Activated CD8-positive, alpha-beta memory T cell treated with anti-CD3 and anti-CD28 coated beads for 4 hours (primary cell): ENCODE measurements at places on chromosomes 11 and 22.
A peak's percentile ranks its signal among the peaks of the same experiment; 100 is the strongest.

GRCh38 chr11:69073469-69073868, 24.7 kb downstream of the TPCN2 start:
- no peak for DNase-seq

- no peak for DNase-seq
Observed at GRCh38 chr11:64621283-64622019, 30.4 kb downstream of the SLC22A12 start.

GRCh38 chr11:45771193-45771565, 33.8 kb upstream of the SLC35C1 start:
- peak; percentile 28 for DNase-seq

- DNase-seq = no peak
Observed at GRCh38 chr11:36127550-36127949, 161.7 kb downstream of the COMMD9 start.

- DNase-seq = no peak
Observed at GRCh38 chr22:38471237-38471636, 3.3 kb downstream of the KDELR3 start.

DNA sequence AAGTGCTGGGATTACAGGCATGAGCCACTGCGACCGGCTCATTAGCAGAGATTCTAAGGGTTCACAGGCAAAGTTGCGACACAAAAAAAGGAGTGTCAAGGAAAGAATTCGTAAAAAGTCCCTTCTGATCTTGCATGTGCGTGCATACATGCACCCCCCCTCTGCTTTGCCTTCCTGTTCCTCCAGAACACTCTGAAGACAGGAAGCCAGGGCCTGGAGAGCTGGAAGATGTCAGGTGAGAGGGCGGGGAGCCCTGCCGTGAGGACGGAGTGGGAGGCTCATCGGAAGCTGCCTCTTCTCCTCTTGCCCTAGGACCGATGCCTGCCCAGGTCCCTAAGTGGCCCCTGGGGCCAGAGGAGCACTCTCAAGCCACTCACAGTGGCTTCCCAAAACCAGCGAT, 89.1 kb downstream of the LARGE1 start:
- DNase-seq = no peak

GRCh38 chr11:12284316-12285050, 92.9 kb upstream of the PARVA start:
- no peak for DNase-seq

- DNase-seq = no peak
Observed at GRCh38 chr22:25654676-25655075, 87.3 kb upstream of the MYO18B start.

GRCh38 chr11:74418509-74418895, 20.3 kb upstream of the PGM2L1 start:
- no peak for DNase-seq

DNA sequence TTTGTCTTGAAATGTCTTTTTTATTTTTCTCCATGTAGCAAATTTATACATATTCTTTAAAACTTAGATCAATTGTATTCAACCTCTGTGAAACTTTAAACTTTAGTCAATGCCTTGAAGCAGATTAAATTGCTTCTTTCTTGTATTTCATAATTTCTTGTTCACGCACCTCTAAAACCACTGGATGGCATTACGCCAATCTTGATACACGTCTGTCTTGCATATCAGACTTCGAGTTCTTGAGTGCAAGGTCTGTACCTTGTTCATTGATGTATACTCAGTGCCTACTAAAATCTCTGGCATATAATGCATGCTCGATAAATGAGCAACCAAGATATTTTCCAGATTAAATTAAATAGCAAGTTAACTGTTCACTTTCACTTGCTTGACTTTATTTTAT, 236.8 kb downstream of the CASP12 start:
- no peak for DNase-seq

DNA sequence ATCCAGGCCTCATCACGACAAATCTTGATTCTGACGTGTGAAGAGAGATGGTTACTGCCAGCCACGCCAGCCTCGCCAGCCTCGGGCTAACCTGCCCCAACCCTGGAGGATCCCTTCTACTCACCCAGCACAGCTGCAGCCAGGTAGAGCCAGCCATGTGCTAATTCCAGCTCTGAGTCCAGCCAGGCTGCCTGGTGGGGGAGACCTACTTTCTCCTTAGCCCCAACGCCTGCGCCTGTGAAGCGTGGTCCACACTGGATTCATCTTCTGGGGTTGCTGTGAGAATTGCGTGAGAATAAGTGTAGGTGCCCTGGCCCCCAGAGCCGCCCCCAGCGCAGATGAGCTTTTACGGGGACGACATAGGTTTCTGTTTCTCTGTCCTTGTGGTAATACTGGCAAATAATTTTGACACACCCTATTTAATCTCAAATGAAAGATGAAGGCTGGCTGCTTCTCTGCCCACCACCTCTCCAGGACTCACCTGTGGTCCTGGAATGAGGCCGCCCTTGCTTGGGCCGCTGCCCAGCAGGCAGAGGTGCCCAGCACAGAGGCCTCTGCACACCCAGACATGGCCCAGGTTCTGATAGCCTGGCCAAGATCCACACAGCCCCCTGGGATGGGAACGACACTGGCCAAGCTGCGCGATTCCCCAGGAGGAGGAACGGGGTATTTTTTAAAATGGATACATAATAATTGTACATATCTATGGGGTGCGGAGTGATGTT, 528.4 kb downstream of the TBC1D22A start:
- DNase-seq = no peak

DNA sequence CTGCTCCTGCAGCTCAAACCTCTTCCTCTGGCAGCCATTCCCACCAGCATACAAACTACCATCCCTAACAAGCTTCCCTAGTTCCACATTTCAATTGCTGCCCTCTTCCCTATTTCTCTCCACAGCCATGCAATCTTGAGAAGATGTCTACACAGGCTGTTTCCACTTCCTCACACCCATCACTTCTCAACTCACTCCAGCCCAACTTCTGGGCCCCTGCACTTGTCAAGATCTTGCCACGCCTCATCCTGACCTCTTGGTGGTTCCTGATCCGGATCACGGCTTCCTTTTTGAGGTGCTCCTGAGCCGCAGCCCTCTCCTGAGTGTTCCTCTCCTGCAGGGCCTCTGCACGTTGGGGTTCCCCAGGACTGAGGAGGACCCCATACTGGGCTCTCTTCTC, 22.6 kb downstream of the RPL27A start:
- no peak for DNase-seq

GRCh38 chr11:67044496-67044895, 12.2 kb upstream of the RHOD start:
- no peak for DNase-seq

GRCh38 chr11:31069447-31070205, 299.9 kb downstream of the DCDC1 start:
- no peak for DNase-seq

- DNase-seq = no peak
Observed at GRCh38 chr22:47116426-47117341, 354.2 kb downstream of the TBC1D22A start.

- DNase-seq = no peak
Observed at GRCh38 chr11:27296497-27296896, 66.5 kb downstream of the CCDC34 start.
